ENCODE measurements at places on chromosomes 2 and 18.
A peak's percentile ranks its signal among the peaks of the same experiment; 100 is the strongest.

DNA sequence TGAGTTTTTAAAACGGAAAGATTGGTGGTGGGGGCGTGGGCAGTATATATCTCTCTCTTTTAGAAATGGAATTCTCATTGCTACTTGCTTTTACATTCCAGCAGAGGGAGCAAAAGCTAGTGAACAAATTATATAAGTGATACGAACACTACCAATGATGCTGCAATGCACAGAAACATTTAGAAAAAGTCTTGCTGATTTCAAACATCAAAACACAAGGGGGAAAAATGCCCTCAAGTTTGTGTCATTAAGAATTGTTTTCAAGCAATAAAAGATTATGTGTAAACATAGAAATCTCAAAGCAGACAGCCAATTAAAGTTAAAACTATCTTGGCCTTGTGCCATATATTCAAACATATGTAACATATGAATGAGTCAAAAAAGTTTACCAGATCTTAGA is 296.3 kb upstream of the KCNJ3 start:
- no peak for DNase-seq

GRCh38 chr2:5391362-5391761 is 300.8 kb upstream of the SOX11 start:
- peak; percentile 79 for DNase-seq

GRCh38 chr18:41331661-41332060 is 623.4 kb upstream of the PIK3C3 start:
- no peak for DNase-seq

DNA sequence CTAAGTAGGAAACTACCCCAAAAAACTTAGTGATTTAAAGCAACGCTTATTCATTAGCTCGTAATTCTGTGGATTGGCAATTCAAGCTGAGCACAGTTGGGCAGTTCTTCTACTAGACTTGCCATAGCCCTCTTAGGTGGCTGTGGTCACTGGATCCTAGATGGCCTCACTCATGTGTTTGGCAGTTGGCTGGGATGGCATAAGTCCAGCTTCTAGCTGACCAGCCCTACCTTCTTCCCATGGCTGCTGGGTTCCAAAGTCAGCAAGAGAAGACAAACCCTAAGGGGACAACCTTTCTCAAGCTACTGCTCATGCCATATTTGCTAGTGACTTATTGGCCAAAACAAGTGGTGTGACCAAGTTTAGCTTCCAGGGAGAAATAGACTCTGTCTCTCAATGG is 95.3 kb downstream of the COPS8 start:
- no peak for DNase-seq

GRCh38 chr18:79587226-79587741 is 92.3 kb upstream of the CTDP1 start:
- no peak for DNase-seq

- DNase-seq = no peak
Measured at GRCh38 chr2:18057657-18058056, 179.2 kb downstream of the KCNS3 start.

- DNase-seq = no peak
Measured at GRCh38 chr2:126774761-126775160, 118.8 kb downstream of the GYPC start.

All from NCI-H187 treated with DMSO at 0.1 percent for 48 hours (cell line).